ENCODE measurements at places on chromosomes 12 and 14. TPM values are rescaled to one million over a fixed set of nuclear protein-coding genes. Genes with fewer than 3 reads are reported as not detected.

FRS2 gene
- 39.4 TPM for total RNA-seq

EXOC3L4 gene
- total RNA-seq: 1.3 TPM

GLI1 gene
- 1.1 TPM for total RNA-seq

NPAS3 gene
- total RNA-seq: not detected

ABHD12B gene
- total RNA-seq: not detected

PRB2 gene
- total RNA-seq: not detected

SLC38A4 gene
- total RNA-seq: 26.5 TPM

CMKLR1 gene
- total RNA-seq: 15.4 TPM

HOXC9 gene
- 8.8 TPM for total RNA-seq

All from LHCN-M2 (cell line).